Activated CD4-positive, alpha-beta T cell treated with anti-CD3 and anti-CD28 coated beads for 36 hours (primary cell): ENCODE measurements at places on chromosomes 11 and 22. TPM values are rescaled to one million over a fixed set of nuclear protein-coding genes. Genes with fewer than 3 reads are reported as not detected.
A peak's percentile ranks its signal among the peaks of the same experiment; 100 is the strongest.

TRIM66 gene
- 19.5 TPM for total RNA-seq

DNA sequence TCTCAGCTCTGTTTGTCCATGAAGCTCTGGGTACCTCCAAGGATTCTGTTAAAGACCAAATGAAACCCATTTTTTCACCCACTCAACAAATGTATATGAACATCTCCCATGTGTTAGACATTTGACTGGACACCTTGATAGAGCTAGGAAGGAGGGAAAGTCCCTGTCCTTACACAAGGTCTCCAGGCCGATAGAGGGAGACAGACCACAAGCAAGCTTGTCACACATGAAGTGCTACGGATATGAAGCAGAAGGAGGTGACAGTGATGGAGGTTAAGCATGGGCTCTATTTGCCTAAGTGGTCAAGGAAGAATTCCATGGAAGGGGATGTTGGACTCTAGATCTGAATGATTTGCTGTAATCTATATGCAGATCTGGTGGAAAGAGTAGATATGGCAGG, 138.5 kb downstream of the MYO18B start:
- DNase-seq = no peak

GPR83 gene
- 0.07 TPM for total RNA-seq

GRCh38 chr22:43465291-43466015, 53.6 kb downstream of the MPPED1 start:
- DNase-seq = no peak

DNA sequence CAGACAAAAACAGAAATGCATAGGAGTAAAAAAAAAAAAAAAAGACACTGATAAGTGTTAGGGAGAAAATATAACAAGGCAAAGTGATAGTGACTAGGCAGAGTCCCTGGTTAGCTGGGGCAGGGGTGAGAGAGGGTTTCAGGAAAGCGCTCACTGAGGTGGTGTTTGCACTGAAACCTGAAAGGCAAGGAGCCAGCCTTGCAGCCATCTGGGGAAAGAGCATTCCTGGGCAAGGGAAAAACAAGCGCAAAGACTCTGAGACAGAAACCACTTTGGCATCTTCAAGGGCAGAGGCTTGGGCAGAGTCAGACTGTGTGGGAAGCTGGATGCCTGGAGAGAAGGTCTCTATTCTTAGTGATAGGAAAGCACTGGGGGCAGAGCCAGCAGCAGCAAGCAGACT, 14.5 kb downstream of the CLMP start:
- DNase-seq = no peak

DNA sequence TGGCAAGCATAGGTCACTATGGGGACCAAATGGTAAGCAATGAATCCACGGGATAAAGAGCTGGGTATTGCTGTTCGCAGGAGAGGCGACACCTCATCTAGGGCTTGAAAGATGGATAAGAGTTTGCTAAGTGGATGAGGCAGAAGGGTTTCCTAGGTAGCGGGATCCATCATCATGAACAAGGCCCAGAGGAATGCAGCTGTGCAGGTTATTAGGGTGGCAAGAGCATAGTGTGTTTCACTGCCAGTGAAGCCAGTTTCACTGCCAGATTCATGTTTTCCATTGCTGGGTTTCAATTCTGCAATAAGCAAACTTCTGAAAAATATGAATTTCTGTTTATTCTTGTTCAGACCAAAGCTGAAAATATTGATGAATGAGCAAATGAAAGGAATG, 27.2 kb downstream of the WEE1 start:
- DNase-seq = peak; percentile 45

- peak; percentile 86 for DNase-seq
Measured at GRCh38 chr22:19970479-19971275, 29.1 kb upstream of the TXNRD2 start.

GRCh38 chr22:24989541-24989951, 37.0 kb downstream of the KIAA1671 start:
- no peak for DNase-seq

DNA sequence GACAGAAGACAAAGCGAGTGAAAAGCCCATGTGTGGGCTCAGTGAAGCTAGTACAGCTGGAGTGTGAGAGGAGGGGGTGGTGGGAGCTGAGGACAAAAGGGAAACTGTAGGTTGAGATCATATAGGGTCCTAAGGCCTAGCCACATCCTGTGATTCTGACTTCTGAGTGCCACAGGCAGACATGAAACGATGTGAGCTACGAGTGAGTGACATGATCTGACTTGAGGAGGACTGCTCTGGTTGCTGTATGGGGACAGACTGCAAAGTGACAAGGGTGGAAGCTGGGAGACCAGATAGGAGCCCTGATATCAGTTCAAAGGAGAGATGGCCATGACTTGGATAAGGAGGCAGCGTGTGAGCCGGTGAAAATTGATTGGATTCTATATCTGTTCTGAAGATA, 85.4 kb downstream of the MICAL2 start:
- DNase-seq = peak; percentile 68

- DNase-seq = peak; percentile 17
Measured at GRCh38 chr11:10490032-10490397, 35.0 kb downstream of the AMPD3 start.

OR4D5 gene
- not detected for total RNA-seq

SAA4 gene
- total RNA-seq = not detected

OR4X1 gene
- not detected for total RNA-seq

GRCh38 chr11:128207861-128208321, 379.5 kb downstream of the ETS1 start:
- no peak for DNase-seq

DNA sequence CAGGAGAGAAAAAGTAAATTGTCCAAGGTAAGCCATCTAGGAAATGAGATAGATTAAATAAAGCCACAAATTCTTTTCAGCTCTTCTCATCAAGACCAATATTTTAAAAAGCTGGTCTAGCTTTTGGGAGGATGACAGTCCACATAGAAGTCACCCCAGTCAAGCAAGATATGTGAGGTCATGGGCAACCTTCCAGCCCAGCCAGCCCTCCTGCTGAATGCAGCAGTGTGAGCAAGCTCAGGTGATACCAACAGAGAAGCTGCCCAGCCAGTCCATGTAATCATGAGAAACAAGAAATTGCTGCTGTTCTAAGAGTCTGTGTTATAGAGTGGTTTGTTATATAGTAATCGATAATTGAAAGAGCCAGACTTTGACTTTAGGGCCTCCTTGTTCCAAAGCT, 28.7 kb downstream of the KCNE3 start:
- DNase-seq = no peak
